ENCODE measurements at places on chromosomes 11 and 22.

GRCh38 chr22:50581031-50581949 lies 1.4 kb downstream of the CHKB start:
- no peak for DNase-seq

DNA sequence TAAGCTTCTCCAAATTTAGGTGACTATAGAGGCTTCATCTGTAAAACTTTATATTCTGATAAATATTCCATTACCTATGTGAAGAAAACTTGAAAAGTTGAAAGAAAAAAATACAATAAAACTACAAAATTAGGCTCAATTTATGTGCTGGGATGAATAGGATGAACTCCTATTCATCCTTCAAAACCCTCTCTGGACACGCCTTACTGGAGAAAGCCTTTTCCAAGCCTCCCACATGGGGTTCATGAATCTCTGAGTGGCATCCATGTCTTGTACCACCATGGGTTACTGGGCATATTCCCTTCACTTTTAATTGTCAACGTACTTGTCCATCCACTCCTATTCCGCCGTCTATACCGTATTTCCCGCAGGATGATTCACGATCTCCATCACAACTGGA lies 55.7 kb downstream of the MN1 start:
- DNase-seq: no peak

GRCh38 chr11:16793511-16793910 lies 55.1 kb downstream of the C11orf58 start:
- no peak for DNase-seq

- DNase-seq: no peak
Measured at GRCh38 chr11:4059424-4059823, 35.2 kb upstream of the RRM1 start.

- DNase-seq: no peak
Measured at GRCh38 chr11:18427240-18427639, 15.1 kb downstream of the LDHC start.

DNA sequence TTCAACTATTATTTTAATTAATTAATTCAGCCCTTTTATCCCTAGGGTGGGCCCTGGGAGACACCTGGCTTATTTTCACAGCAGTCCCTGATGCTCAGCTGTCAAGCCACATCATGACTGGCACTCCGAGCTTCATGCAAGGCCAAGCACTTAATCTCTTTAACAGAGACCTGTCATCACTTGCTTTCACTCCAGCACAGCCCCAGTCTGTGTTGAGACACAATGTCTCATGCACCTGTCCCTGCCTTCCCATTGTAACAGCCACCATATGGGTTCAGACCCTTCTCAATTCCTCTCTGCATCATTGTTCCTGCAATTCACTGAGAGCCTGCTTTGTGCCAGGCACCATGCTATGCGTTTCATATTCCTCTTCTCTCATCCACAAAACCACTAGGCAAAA lies 222.2 kb upstream of the TENM4 start:
- DNase-seq: peak; percentile 14

All from NCI-H510A treated with DMSO at 0.1 percent for 48 hours (cell line).